Liver (tissue), 10 donors: ENCODE measurements at places on chromosomes 3 and 15. TPM values are rescaled to one million over a fixed set of nuclear protein-coding genes. Genes with fewer than 3 reads are reported as not detected.

Gene ARNT2
- 0.17 TPM for polyA plus RNA-seq

Gene MRPL3
- 50.6 TPM for polyA plus RNA-seq

Gene CACNA2D3
- polyA plus RNA-seq = not detected

GRCh38 chr3:61184956-61185355 is 66.3 kb downstream of the FHIT start:
- H3K4me3 ChIP-seq = no peak overlapping the region
- H3K4me1 ChIP-seq = no peaks in the 10 kb centered on the region
- no peak for DNase-seq
- no peak overlapping the region for H3K27ac ChIP-seq
- no peaks in the 10 kb centered on the region for H3K36me3 ChIP-seq
- no peaks in the 10 kb centered on the region for H3K27me3 ChIP-seq

DNA sequence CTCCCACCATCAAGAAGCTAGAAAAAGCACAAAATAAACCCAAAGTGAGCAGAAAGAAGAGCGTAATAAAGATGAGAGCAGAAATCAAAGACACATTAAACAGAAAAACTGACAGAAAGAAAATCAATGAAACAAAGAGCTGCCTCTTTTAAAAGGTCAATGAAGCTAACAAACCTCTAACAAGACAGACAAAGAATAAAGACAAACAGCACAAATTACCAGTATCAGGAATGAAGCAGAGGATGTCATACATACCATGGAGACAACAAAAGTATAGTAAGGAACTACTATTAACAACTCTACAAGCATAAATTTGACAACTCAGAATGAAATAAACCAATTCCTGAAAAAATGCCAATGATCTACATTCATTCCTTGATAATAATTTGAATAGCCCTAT is 15.0 kb downstream of the C3orf70 start:
- no peak overlapping the region for H3K27ac ChIP-seq
- H3K27me3 ChIP-seq = no peaks in the 10 kb centered on the region
- no peaks in the 10 kb centered on the region for H3K36me3 ChIP-seq
- no peaks in the 10 kb centered on the region for H3K4me1 ChIP-seq
